Activated CD4-positive, CD25-positive, alpha-beta regulatory T cell (primary cell): ENCODE measurements at places on chromosomes 11 and 22.

DNA sequence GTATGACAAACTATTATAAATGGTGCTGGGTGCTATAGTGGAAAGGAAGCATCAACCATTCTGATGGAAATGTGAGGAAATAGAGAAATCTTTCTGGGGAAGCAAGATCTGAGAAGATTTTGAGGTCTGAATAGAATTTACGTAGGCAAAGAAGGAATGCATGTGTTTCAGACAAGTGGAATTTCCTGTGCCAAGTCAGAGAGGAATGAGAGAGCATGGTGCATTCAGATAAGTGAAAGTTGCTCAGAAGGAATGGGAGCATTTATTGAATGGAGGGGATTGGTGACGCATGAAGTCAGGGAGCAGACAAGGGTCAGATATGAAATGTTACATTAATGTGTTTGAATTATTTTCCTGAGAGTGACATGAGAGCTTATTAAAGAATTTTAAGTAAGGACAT lies 725.5 kb downstream of the METTL15 start:
- no peak for DNase-seq

GRCh38 chr11:62427630-62428233 lies 8.9 kb downstream of the SCGB1A1 start:
- no peak for DNase-seq

GRCh38 chr11:111301004-111301841 lies 2.9 kb downstream of the POU2AF3 start:
- no peak for DNase-seq

GRCh38 chr11:128207861-128208321 lies 379.5 kb downstream of the ETS1 start:
- no peak for DNase-seq
